T-helper 1 cell (primary cell): ENCODE measurements at places on chromosomes 4 and X.

GRCh38 chrX:52015794-52016193 is 53.2 kb downstream of the MAGED4B start:
- no peak for DNase-seq

- DNase-seq: no peak
Observed at GRCh38 chr4:26140150-26140898, 180.5 kb upstream of the RBPJ start.

DNA sequence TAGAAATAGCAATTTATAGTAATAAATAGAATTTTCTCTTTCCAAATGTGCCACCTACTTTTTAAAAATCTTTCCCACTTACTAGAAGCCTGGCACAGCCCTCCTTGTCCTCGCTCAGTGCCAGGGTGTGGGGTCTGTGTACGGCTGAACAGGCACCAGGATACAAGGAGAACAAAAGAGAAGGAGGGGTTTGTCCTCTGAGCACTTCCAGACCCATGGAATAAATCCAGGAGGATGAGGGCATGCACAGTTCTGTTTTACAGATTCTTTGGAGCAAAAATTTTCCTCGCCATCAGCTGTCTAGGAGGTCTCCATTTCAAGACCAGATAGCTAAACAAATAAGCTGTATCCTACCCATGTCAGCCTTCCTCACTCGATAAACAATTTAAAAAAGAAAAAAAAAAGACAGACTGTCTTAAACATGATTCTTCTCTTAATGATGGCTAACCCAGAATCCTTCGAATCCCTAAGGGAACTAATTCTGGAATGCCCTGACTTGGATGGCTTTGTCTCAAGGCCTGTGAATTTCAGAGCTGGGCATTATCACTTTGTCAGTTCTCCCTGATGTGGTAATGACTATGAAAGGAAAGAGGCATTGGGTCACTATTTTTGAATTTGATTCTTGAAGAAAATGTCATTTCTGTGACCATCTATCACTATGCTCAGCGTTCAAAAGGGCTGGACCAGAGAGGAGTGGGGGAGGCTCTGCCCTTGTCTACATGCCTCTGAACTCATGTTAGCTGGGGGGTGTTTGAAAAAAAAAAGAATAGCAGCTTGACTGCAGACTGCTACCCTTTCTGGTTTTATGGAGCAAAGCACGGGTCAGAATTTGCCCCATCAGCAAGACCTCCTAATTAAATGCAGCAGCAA is 151.0 kb downstream of the DCTD start:
- no peak for DNase-seq

GRCh38 chr4:184357772-184358171 is 116.6 kb downstream of the IRF2 start:
- DNase-seq: no peak
